Activated CD8-positive, alpha-beta memory T cell treated with anti-CD3 and anti-CD28 coated beads for 4 hours (primary cell): ENCODE measurements at places on chromosomes 5 and 9.

- DNase-seq, result peak; percentile 40
These were observed 24.7 kb upstream of the RXRA start for GRCh38 chr9:134301387-134302129.

GRCh38 chr5:116864157-116864837, 289.7 kb upstream of the SEMA6A start:
- no peak for DNase-seq

DNA sequence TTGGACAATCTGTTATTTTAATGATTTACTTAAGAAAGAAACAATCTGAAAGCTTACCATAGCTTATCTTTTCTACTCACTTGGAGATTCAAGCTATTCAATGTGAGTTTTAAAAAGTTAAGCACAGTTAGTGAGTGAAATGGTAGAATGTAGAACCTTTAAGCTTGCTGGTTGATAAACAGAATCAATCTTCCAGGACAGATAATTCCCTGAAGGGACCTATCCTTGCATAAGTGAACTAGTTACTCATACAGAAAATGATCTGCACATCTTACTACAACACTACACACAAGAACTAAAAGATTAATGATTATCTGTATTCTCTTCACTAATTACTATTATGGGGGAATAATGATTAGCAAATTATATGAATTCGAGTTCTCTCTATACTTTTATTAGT, 165.6 kb downstream of the PALM2AKAP2 start:
- no peak for DNase-seq

DNA sequence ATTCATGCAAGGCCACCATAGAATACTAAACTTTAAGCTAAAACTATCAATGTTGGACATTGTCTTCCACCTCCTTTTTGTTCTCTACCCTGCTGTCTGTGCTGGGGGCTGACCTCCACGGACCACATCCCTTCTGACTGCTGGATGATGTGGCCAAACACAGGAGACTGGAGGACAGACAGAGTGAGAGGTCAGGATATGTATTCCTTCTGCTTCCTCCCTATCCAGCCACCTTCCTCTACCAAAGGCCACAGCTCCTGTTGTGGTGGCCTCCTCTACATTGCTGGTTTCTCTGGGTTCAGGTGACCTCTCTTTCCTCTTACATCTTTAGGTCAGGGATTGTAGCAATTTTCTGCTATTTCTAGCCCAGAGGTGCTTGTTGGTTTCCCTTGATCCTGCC, 148.1 kb downstream of the ACTBL2 start:
- no peak for DNase-seq

- DNase-seq, result no peak
These were observed 134.0 kb upstream of the VCAN start for GRCh38 chr5:83337453-83338035.

GRCh38 chr9:127124111-127124531, 1.7 kb upstream of the ANGPTL2 start:
- no peak for DNase-seq

DNA sequence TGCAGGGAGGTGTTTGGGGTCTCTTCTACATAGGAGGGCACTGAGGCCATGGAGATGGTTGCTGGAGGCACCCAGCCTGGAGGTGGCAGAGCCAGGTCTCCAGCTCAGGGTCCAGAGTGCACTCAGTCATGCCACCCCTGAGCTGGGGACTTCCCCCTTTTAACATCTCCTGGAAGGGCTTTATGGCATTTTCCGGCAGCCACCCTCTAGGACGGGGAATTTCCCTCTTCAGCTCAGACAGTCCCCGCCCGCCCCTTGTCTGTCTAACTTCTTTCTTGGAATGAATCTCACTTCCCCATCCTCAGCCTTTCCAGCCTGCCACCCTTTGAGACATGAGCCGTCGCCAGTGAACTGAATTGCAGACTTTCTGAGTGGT, 49.9 kb downstream of the COL15A1 start:
- DNase-seq, result no peak

DNA sequence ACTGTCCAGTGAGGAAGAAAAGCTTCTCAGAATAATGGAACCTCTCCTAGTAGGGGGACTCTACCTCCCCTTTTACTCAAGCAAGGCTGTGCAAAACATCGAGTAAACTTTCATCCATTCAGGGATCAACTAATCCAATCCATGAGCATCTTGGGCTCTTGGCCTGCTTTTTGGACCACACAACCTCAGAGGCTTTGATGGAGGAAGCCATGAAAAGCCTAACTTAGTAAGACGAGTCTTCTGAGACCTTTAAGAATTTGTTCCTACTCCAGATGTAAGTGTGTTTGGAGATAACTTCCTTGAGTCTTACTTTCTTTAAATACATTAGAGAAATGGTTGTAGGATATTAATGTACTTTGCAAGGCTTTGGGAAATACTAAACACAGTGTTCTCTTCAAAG, 49.1 kb downstream of the MARCHF3 start:
- no peak for DNase-seq

- no peak for DNase-seq
These were observed 48.6 kb downstream of the ARHGEF28 start for GRCh38 chr5:73674669-73675004.

- no peak for DNase-seq
These were observed 12.7 kb upstream of the DAB2 start for GRCh38 chr5:39437467-39437866.

DNA sequence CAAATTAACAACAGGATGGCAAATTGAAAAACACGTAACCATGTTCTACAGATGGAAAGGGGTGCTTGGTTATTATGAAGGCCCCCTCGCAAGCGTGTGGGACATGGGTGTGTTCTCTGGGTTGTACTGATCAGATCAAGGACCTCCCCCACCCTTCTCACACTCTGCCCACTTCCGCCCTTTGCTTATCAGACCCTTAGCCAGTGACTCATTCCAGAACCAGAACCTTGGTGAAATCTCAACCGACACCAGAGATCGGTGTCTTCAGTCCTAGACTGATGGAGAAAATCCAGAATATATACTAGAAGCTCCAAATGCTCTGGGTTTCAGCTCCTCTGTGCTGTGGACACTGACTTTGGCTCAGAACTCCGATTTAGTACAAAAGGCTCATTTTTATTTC, 64.9 kb downstream of the PTTG1 start:
- DNase-seq, result no peak

DNA sequence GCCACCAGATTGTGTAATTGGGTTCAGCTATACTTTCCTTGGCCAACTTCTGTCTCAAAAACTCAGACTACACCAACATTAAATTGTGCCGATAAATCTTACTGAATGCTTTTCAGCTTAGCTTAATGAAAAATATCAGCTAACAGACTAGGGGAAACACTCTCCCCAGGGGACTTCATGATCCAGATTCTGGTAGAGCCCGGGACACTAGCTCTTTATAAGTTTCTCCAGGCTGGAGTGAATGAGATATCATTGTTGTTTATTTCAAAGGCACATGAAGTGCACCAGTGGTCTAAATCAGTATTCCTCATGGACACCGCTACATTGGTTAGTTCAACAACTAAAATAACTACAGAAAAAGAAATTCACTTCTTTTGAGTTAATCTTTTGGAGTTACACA, 10.5 kb upstream of the LHFPL2 start:
- no peak for DNase-seq

GRCh38 chr9:75847085-75847484, 43.4 kb upstream of the PCSK5 start:
- no peak for DNase-seq

DNA sequence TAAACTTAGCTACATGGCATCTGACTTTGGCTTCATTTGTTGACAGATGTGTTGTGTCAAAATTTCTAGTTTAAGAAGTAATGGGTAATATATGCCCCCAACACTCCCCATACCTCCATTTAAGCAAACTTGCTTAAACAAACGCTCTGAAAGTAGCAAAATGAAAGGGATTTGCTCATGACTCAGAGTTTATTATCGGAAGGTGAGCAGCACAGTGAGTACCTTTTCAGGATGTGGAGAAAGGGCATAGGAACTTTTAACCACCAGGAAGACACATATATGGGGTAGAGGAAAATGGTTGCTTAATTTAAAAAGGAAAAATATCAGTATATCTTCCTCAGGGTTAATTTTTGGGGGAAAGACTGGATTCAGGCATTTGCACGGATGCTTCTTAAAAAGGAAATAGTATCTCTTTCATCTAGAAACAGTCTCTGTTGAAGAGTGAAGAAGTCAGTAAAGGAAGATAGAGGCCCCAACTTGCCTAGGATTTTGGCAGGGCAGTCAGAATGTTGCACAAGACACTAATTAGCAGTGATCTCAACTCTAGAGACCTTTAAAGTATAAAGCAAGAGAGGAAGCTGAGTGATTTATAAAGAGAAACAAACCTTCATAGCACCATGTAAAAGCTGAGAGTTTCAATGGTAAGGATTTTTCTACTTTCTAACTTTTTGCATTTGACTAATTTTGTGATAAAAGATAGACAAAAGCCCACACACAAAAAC, 155.1 kb downstream of the TRIO start:
- DNase-seq, result no peak

GRCh38 chr5:142894749-142895148, 124.6 kb downstream of the ARHGAP26 start:
- no peak for DNase-seq

GRCh38 chr9:22452415-22453010, 5.9 kb downstream of the DMRTA1 start:
- no peak for DNase-seq

GRCh38 chr5:5183189-5183699, 43.1 kb downstream of the ADAMTS16 start:
- no peak for DNase-seq

DNA sequence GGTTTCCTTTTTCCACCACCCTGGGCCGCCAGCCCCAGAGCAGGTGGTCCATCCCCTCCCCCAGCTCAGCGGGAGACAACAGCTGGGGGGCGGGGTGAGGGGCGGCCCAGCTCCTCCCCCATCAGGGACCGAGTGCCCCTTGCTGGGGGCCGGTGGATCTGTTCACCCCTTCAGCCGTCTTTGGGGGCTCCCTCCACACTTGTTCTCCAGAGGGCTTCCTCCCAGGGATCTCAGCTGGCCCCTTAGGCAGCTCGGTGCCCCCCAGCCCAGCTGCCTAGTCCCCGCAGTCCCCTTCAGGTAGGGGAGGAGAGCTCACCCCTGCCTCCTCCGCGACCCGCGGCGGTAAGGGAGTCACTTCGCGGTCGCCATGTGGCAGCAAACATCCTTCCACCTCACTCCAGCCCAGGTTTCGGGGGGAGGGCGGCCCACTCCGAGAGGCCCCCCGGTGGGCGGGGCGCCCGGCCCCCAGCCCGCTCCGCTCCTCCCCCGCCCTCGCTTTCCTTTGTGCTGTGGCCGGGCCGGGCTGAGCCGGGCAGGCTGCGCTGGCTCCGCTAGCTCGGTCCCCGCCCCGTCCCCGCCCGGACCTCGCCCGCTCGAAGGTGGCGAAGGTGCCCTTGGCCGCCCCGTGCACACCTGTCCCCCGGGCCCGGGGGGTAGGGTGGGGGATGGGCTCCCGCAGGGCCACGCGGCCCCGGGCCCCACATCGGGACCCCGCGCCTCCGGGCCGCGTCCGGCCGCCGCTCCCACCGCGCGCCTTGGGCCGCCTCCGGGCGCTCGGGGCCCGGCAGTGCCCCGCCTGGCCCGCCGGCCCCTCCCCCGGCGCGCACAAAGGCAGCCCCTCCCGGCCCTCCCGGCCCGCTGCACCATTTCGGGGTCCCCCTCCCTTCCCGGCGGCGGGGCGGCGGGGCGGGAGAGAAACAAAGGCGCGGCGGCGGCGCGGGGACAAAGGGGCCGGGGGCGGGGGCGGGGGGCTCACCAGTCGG, 683 bp downstream of the DBN1 start:
- peak; percentile 58 for DNase-seq

GRCh38 chr5:56367748-56368147, 134.6 kb upstream of the ANKRD55 start:
- DNase-seq, result no peak

DNA sequence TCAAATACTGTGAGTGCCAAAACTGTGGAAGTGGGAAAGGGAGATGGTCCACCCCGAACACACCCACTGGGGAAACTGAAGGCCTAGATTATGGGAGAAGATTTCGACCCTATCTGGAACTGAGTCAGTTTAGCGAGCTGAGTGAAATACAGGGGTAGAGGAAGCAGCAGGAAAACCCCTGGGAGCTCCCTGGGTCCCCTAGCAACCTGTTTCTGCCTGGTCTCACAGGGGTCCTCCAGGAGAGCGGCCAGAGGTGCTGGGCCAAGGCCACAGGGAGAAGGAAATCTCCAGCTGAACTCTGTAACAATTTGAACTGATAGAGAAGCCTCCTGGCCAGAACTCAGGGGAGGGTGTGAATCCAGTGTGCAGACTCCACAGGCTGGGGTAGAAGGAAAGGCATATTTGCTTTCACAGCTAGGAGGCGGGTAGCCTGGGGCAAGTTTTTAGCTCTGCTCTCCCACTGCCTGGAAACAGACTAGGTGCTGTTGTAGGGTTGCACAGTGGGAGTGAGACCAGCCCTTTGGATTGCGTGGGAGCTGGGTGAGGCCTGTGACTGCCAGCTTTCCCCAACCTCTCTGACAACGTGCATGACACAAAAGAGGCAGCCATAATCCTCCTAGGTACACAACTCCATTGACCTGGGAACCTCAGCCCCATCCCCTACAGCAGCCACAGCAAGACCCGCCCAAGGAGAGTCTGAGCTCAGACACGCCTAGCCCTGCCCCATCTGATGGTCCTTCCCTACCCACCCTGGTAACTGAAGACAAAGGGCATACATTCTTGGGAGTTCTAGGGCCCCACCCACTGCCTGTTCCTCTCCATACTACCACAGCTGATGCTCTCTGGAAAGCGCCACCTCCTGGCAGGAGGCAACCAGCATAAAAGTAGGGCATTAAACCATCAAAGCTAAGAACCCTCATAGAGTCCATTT, 78.8 kb upstream of the GPBP1 start:
- DNase-seq, result no peak

DNA sequence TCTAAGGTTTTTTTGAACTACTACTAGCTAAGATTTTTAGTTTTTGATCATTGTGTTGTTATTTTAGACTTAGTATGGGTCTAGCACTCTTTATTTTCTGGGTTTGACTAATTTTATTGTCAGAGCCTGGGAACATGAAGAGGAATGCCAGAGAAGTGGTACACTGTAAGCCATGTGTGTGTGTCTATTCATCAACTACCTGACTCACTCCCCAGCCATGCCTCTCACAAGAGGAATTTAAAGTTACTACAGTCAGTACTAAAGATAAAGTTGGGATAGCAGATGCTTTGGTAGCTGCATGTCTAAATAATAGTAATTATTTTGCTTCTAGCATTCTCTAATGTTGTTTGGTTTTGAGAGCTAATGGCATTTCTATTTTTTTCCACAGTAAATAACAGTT, 264.8 kb downstream of the CSNK1G3 start:
- DNase-seq, result no peak

- DNase-seq, result no peak
These were observed 3.9 kb downstream of the C9orf72 start for GRCh38 chr9:27569406-27569805.

DNA sequence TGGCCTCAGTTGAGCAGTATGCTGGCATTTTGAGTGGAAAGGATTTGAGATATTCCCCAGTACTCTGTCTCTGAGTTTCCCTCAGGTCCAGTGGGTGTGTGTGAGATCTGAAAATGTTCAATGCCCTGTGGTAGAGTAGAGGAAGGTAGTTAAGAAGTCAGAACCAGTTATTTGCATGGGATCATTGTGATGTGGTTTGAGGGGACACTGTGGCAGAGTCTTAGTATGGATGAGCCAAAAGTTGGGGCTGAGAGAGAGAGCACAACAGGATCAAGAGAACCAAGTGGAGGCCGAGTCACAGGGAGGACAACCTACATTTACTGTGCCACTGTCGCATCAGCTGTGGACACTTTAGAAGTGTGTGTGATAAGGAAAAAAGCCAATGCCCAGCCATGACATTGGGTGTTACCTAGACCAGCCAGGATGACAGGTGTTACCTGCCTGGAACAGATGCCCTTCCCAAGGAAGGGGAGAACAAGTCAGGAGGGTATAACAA, 128.9 kb upstream of the IL12B start:
- no peak for DNase-seq
